Stimulated activated CD4-positive, alpha-beta T cell treated with anti-CD3 and anti-CD28 coated beads, Interleukin-4, amount 100 ng/mL, for 24 hours (primary cell): ENCODE measurements at places on chromosomes 3 and 15.

DNA sequence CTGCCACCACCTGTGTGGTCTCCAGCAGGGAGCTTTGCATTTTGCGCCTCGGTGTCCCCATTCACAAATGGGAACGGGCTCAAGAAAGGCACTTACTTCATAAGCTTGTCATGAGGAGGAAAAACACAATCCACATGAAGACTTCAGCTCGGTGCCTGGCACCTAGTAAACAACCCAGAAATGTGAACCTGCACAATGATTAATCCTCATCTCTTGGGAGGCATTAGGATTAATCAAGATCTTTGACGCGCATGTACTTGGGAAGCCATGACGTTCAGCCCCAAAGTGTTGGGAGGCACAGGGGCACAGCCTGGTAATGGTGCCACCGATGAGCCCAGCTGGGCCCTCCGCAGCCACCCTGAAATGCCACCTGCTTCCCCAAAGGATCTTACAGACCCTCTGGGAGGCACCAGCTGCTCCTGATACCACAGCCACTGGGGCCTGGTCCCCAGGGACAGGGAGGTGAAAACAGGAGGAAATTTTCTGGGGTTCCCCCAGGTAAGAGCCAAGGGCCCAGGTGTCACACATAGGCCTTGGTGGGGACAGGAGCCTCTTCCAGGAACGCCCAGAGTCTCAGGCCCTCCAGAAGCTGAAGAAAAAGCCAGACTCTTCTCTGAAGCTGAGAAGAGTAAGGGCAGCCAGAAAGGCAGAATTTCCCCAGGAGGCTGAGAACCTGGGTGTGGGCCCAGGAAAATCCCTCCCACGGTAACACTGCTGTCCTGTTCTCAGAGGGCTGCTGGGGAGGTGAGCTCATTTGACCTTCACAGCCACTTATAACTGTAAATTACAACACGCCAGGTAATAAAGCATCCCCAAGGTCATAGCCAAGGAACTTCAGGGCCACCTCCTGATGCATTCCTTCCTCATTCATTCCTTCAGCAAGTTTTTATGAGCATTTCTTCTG, 507.5 kb downstream of the SHQ1 start:
- DNase-seq, result no peak

DNA sequence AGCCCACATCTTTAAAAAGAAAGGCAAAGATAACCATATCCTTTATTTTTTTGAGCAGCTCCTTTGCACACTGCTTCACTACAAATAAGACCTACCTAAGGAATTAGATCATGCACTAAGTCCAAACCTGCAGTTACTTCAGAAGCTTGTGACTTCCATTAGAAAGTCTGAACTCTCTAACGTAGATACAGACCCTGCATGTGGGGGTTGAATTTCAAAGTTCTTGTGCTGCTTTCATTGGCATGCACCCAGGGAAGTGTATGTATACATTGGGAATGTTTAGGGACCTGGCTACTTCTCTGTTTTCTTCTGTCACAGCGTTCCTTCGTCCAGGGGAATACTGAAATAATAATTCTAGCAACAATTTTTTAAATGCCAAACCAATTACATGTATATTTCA, 185.2 kb upstream of the IL12A start:
- DNase-seq, result no peak

DNA sequence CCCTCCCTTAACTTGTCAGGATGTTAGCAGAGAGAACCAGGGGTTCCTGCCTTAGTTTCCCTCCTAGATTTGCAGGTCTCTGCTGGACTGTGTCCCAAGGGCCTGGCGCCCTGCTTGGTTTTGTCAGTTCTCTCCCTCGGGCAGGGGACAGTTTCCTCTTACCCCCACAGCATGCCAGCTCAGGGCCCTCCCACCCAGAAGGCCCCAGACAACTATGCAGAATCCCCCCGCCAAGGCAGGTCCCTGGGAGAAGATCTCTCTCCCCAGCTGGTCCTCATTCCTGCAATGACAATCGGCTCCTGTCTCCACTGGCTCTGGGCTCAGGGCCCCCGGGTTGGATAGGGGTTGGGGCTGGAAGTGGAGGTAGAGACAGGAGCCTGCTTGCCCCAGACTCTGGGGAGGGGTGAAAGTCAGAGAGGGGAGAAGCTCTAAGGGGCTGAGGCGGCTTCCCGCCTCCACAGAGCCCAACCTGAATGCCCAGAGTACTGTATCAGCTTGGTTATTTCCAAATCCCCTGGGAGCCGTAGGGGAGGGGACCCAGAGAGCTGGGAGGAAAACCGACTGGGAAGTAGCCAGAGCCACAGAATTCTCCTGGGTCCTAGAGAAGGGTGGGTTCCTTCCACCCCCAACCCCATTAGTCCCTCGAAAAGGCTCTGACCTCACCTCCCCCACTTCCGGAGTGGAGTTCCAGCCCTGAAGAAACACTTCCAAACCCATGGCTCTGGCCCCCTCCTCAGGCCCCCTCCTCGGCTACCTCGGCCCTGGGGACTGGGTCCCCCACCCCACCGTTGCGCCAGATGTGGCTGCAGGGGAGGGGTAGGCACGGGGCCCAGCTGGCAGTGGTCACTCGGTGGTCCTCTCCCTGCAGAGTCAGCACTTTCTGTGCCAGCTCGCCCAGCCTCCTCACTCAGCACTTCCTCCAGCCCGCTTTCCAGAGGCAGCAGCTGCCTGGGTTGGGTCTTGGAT, 3.8 kb upstream of the LOXL1 start:
- no peak for DNase-seq

DNA sequence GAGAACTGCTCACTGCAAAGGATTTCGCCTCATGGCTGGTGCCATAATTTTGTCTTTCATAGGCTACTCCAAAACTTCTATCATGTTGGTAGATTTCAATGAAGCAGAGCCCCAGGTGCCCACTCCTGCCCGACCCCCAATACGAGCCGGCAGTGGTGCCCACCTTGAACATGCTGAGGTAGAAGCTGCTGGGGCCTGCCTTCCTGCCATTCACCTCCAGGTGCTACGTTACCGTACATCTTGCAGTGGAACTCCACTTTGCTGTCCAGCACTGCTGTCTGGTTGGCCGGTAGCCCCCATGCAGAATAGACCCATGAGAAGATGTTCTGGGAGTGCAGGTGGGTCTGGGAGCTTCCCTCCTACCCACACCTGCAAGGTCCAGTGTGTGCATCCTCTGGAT, 502.8 kb upstream of the TBL1XR1 start:
- DNase-seq, result no peak

DNA sequence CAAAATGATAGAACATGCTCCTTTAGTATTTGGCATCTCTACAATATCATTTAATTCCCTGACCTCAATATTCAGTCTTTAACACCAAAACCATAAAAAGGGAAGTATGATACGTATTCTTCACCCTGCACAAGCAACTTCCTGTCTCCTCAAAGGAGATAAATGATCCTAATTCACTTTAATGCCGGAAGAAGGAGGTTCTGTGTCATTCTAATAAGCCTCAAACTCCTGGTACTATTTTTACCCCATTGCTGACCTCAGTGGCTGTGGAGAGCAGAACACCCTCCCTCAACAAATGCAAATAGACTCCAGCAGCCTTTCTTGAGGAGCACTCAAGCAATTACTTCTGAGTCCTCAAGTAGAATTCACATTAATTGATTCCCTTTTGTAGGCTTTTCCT, 173.3 kb downstream of the TMEM108 start:
- DNase-seq, result no peak

- no peak for DNase-seq
These were observed 394.2 kb upstream of the CBLB start for GRCh38 chr3:106263011-106263410.

GRCh38 chr15:78304216-78305066, 5.0 kb upstream of the SKIC8 start:
- no peak for DNase-seq

GRCh38 chr3:70120357-70120966, 120.9 kb downstream of the SAMMSON start:
- DNase-seq, result peak; percentile 67

DNA sequence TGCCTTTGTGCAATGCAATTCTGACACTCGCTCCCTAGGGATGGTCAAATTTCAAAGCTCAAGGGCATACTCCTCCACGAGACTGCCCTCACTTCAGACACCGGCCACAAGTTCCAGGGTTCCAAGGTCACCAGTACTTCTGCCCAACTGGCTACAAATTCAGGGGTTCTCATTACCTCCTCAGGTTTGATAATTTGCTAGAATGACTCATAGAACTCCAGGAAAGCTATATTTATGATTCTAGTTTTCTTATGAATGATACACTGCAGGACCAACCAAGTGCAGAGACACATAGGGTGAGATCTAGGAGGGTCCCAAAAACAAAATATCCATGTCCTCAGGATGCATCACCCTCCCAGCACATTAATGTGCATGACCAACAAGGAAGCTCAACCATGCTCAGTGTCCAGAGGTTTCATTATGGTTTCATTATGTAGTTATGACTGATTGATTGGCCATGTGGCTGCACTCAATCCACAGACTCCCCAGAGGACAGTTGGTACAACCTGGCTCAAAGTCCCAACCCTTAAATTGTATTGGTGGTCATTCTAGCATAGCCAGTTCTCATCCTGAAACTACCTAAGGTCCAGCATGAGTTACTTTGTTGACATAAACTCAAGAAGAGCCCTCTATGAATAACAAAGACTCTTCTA, 170.4 kb upstream of the LRRN1 start:
- DNase-seq, result no peak

- DNase-seq, result no peak
These were observed 69.7 kb downstream of the XXYLT1 start for GRCh38 chr3:195201295-195201694.

GRCh38 chr3:120526011-120526870, 69.9 kb upstream of the NDUFB4 start:
- DNase-seq, result no peak

- DNase-seq, result no peak
These were observed 468.3 kb downstream of the EPHB1 start for GRCh38 chr3:135263331-135263730.

- DNase-seq, result no peak
These were observed 45.6 kb upstream of the WWTR1 start for GRCh38 chr3:149703466-149703865.

DNA sequence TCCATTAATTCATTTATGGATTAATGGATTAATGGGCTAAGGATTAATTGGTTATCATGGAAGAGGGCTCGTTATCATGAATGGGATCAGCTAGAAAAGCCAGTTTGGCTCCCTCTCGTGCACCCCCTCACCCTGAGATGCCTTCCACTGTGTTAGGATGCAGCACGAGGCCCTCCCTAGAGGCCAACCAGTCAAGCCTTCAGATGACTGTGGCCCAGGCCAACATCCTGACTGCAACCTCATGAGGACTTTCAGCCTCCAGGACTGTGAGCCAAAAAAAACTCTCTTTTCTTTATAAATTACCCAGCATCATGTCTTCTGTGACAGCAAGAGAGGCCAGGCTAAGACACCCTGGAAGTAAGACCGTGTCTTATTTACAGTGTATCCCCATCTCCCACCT, 9.0 kb downstream of the EFCAB12 start:
- no peak for DNase-seq

GRCh38 chr3:122974764-122975162, 52.8 kb downstream of the SEMA5B start:
- no peak for DNase-seq

- DNase-seq, result no peak
These were observed 60.2 kb downstream of the TMEM39A start for GRCh38 chr3:119403201-119403600.

GRCh38 chr3:178482981-178483380, 53.3 kb upstream of the KCNMB2 start:
- DNase-seq, result no peak
